Activated naive CD4-positive, alpha-beta T cell treated with Interleukin-2 at 50 U/mL for 16 hours (primary cell): ENCODE measurements at places on chromosomes 3 and 15.

- no peak for DNase-seq
Measured at GRCh38 chr3:58577269-58577821, at the start of gene FAM107A. Gene FAM107A, minus strand, starts transcription at chr3:58577391. Its CDS starts 7,531 bp downstream, at chr3:58569860.

GRCh38 chr3:161349529-161350312 lies 21.6 kb downstream of the SPTSSB start:
- peak; percentile 20 for DNase-seq

GRCh38 chr3:110902453-110903085 lies 169.0 kb upstream of the NECTIN3 start:
- DNase-seq: no peak

GRCh38 chr15:73550190-73550589 lies 83.0 kb downstream of the NPTN start:
- no peak for DNase-seq

DNA sequence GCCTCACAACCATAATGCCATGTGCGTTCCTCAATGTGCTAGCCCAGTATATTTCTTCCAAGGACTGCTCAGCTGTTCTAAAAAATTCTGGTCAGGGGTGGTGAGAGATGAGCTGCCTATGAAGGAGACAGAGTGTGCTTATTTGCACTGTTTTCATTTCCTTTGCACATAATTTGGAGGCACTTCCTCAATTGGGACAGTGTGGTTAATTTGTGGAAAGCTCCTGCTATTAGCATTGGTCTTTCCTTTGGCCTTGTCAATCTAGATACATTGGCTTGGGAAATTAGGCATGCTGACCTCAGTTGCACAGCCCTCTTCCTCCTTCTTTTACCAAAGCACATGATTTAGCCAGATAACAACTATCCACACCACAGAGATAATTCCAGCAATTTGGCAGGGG lies 9.4 kb downstream of the FAM81A start:
- DNase-seq: no peak
